ENCODE measurements at places on chromosomes 12 and 14.

- DNase-seq = no peak
Measured at GRCh38 chr12:71691504-71692129, 5.7 kb downstream of the TMEM19 start.

DNA sequence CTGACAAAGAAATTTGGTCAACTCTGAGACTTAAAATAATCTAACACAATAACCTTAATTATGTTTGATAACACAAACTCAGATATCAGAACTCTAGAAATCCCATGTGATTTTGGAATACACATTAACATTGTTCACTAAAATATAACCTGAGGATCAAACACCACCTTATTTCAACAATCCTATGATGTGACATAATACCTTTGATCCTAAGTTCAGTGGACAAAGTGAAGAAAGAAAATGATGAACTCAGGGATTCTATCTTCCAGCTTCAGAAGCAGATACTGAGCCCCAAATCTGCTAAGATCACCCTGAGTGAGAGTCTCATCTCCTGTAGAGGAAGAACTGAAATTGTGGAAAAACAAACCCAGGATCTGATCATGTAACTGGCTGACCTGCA lies 35.7 kb upstream of the APOF start:
- DNase-seq = no peak

GRCh38 chr12:78721906-78722305 lies 142.7 kb upstream of the SYT1 start:
- no peak for DNase-seq

- DNase-seq = no peak
Measured at GRCh38 chr14:24117179-24117578, 2.4 kb upstream of the NRL start.

GRCh38 chr14:32345311-32345791 lies 16.3 kb downstream of the AKAP6 start:
- no peak for DNase-seq

- no peak for DNase-seq
Measured at GRCh38 chr12:108477055-108477880, 37.8 kb upstream of the FICD start.

DNA sequence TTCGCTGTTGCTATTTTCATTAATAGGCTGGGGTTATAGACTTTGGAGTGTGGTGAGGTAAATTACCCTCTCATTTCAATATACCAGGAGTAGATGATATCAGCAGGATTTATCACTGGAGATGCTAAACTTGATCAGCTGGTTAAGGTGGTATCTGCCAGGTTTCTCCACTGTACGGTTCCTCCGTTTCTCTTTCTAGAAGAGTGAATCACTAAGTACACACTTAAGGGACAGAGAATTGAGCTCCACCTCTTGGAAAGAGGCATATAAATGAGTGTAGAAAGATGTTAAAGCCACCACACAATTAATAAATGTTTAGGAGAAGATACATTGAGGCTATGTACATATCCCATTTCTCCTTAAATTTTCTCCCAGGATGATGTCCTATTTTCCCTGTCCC lies 277.4 kb upstream of the GRIP1 start:
- DNase-seq = no peak

GRCh38 chr12:1760566-1761382 lies 59.6 kb upstream of the LRTM2 start:
- no peak for DNase-seq

- no peak for DNase-seq
Measured at GRCh38 chr12:95922231-95922630, 20.2 kb downstream of the CCDC38 start.

- DNase-seq = no peak
Measured at GRCh38 chr12:81088221-81088620, 10.3 kb downstream of the ACSS3 start.

GRCh38 chr14:91125271-91125660 lies 11.4 kb downstream of the DGLUCY start:
- no peak for DNase-seq

DNA sequence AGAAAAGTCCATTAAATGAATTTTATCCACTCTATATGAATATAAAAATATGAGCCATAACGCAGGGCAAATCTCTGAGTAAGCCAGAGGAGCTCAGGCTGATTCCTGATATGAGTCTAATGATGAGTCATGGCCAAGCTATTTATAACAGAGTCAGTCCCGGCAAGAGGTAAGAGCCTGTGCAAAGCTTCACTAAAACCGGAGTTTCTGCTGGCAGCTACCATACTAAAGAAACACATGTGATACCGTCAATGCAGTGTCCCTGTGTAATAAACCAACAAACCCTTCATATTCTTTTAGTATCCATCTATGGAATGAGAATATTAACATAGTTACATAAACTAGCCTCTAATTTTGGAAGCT lies 319.4 kb downstream of the KCNC2 start:
- no peak for DNase-seq

DNA sequence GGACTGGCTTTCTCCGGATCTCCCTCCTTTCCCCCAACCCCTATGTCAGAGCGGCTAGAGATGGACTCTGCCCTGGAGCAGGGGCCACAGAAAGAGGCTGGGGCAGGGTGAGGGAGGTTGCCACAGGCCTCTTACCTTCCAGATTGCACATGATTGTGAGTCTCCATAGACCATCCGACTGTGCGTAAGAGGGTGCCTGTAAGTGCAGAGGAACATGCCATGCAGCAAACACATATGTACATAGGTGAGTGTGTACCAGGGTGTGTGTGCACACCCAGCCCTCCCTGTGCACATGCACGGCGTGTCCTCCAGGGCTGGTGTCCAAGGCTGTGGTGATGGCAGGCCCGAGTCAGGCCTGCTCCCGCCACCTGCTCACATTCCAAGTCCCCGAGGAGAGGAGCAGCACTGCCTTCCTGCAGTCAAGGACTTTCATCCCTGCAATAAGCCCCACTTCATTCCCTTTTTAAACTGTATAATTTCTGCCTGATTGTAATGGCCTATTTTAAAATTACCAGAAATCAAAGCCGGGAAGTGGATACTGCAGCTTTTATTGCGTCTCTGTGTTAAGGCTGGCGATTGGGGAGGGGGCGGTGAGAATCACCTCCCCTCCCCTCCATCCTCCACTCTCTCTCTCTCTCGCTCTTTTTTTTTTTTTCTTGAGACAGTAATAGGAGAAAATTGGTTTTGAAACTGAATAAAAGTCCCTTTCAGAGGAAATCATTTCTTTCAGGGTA lies 28.5 kb downstream of the FAM222A start:
- no peak for DNase-seq
